ENCODE measurements at places on chromosomes 5 and 9.

- no peak for DNase-seq
These were observed 9.3 kb upstream of the ACSL6 start for GRCh38 chr5:132020568-132021339.

DNA sequence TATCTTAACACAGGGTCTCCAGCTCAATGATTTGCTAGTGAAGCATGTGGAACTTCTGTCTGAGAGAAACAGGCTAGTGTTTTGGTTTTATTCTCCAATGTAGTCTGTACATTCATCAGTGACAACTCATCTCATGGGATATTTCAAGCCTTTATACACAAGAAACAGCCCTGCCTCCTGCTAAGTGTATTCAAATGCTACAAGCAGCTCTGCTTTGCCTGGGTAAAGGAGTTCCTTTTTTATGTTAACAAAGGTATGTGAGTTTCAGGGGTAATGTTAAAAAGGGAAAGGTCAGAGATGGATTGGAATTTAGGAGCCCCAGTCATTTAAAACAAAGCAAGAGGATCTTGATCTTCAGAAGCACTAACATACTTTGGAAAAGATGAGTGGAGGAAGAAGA is 498.7 kb downstream of the ISL1 start:
- DNase-seq: no peak

DNA sequence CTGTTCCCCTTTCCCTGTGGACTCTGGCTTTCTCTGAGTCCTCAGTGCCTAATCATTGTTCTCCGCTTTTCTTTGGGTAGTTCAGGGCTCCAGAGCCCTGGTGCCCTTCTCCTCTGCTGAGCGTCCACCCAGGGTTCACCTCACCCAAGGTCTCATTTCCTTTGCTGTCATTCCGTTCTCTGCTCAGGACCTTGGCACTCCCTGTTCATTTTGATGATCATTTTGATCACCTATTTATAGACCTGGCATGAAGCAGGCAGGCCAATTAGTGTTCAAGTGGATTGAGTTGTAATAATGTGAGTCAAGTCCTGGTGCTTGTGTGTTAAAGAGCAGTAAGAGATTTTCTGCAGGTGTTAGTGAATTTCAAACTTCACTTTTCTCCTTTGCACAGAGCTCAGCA is 3.6 kb downstream of the TRIO start:
- DNase-seq: no peak

GRCh38 chr5:98608052-98608451 is 165.4 kb upstream of the RGMB start:
- DNase-seq: no peak

- DNase-seq: no peak
These were observed 15.3 kb downstream of the MYMK start for GRCh38 chr9:133509179-133510083.

GRCh38 chr5:149471406-149472183 is 79.6 kb downstream of the CSNK1A1 start:
- no peak for DNase-seq

GRCh38 chr9:90307891-90308290 is 334.7 kb downstream of the DIRAS2 start:
- DNase-seq: no peak

DNA sequence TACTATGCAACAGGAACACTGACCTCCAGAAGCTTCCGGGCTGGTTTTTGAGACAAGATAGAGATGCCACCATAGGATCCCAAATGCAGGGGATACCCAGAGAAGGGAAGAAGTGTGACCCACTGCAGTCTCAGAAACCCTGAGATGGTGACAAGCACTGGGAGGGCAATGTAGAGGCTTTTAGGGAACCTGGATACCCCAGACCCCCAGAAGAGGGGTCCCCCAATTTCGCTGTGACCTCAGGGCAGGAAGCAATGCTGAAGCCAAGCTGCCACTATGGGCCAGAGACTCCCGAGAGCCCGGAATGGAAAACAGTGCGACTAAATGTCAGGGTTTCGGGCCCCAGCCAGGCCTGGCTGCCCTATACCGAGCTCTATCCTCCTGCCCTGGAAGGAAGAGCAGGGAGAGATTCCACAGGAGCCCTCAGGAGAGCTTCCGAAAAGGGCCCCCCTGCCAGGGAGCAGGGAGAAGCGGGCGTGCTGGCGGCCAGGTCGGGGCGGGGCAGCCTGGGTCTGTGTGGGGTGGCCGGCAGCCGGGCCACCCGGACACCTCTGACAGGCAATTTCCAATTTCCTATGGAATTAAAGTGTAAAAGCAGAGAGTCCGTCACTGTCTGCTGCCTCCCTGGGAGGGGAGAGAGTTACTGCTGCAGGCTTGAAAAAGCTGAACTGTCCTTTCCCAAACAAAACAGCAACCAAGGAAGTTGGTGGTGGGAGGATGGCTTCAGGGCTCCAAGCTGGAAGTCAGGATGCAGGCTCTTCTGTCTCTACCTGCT is 154.2 kb downstream of the FGF18 start:
- DNase-seq: no peak

- DNase-seq: no peak
These were observed 63.5 kb upstream of the MOCS2 start for GRCh38 chr5:53173083-53173482.

DNA sequence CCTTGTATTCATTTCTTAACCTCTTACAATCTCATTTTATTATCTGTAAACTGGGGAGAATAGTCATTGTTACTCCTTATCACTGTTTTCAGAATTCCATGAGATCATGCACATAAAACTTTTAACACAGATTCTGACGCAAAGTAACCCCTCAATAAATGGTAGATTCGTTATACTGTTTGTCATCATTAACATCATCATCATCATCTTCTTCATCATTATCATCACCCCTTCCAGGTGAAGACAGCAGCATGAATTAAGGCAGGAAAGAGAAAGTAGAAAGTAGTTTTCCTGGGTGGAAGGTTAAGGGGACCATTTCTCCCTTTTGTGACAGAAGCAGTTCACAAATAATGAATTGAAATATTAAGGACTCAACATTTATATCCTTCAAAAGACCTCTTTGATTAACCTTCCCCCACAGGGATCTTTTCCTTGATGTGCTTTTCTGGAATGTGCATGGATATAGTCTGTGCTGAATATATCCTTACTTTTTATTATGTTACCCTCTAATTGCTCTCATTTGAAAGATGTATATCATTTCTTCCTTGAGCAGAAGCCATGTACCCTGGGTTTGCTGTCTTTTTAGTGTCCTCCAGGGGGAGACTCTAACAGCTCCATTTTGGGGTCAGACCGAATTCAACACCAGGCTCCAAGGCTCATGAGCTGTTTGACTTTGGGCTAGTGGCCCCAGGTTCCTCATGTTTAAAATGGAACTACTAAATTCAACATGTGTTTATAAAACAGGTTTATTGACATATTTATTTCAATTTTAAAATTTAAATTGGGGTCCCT is 1029.9 kb upstream of the WWC1 start:
- DNase-seq: no peak

DNA sequence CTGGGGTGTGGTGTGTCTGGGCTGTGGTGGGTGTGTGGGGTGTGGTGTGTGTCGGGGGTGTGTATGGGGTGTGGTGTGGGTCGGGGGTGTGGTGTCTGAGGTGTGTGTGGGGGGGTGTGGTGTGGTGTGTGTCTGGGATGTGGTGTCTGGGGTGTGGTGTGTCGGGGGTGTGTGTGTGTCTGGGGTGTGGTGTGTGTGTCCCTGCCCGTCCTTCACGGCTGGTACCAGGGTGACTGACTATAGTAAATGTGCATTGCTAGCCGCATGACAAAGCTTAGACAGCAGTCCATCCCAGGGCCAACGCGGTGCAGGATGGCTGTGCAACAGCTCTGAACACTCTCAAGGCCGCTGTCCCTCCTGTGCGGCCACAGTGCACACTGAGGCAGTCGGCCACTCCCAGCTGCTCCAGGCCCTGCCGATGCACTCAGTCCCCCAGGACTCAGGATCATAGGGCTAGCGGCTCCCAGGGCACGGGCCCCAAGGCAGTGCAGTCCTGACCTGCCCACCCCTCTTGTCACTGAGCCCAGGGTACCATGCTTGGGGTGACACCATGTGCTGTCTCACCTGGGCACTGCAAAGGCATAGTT is 54.0 kb downstream of the SECISBP2 start:
- DNase-seq: peak; percentile 32

DNA sequence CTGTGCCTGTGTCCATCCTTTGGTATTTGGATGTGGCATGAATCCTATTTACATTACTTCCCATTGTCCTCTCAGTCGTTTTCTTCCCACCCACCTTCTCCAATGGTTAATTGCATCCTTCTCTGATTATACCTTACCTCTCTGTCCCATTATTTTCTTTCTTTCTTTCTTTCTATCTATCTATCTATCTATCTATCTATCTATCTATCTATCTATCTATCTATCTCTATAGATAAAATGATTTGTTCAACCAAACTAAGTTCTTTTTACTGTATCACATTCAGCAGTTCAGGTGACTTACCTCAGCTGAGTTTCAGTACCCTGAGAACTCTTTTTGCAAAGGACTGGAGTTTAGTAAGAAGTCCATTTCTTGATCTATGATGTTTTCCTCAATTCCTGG is 80.6 kb downstream of the RPS23 start:
- DNase-seq: no peak

GRCh38 chr9:95025213-95026147 is 292.0 kb downstream of the FANCC start:
- DNase-seq: no peak

DNA sequence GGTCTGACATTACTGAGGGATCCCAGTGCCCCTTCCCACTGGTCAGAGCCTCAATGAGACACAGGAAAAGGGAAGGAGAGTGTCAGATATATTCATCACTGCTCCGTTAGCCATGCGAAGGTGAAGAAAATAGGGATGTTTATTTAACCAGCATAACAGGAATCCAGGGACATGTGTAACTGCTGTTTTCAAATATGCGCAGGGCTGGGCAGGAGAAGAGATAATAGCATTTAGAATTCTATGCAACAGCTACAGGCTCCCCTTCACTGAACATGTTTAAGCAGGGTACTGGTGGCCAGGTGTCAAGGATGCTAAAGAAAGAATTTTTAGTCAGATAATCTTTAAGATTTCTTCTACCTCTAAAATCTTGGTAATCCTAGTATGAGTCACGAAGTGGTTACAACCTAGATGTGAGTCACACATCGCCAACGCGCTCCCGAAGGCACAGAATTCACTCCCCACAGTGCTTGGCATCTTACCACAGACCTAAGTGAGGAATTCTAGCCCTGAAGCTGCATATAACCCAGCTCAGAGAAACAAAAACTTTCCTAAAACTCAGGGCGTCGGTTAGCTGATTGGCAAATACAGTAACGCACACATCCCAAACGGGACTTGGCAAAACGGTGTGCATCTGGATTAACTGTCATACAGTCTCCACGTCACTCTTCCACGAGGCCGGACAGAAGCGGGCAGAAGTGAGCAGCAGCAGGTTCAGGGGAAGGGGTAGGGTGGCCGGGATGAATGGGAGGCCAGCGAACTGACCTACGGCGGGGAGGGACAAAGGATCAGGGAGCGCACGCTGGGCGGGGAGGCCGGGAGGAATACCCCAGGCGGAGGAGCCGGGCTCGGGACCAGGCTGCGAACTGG is 1.1 kb downstream of the CTNNAL1 start:
- peak; percentile 12 for DNase-seq

- DNase-seq: no peak
These were observed 84.0 kb downstream of the ERP44 start for GRCh38 chr9:100014846-100015245.

- DNase-seq: peak; percentile 4
These were observed at the start of gene APBA1 for GRCh38 chr9:69671879-69672595. Gene APBA1 (minus strand): TSS chr9:69672371.

- DNase-seq: no peak
These were observed 957.8 kb upstream of the CTNND2 start for GRCh38 chr5:12861886-12862654.

- no peak for DNase-seq
These were observed 3.6 kb upstream of the SHROOM1 start for GRCh38 chr5:132834057-132834456.

GRCh38 chr5:83071286-83072051 is 5.7 kb downstream of the TMEM167A start:
- DNase-seq: no peak

DNA sequence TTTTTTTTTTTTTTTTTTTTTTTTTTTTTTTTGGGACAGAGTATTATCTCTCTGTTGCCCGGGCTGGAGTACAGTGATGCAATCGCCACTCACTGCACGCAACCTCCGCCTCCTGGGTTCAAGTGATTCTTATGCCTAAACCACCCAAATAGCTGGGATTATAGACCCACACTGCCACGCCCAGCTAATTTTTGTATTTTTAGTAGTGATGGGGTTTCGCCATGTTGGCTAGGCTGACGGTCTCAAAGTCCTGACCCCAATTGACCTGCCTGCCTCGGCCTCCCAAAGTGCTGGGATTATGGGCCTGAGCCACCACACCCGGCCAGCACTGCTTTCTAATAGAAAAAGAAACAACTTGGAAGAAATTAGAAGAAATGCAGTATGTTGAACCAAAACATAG is 39.2 kb downstream of the TTC1 start:
- no peak for DNase-seq

- no peak for DNase-seq
These were observed 200.9 kb downstream of the AUH start for GRCh38 chr9:91160599-91161464.

DNA sequence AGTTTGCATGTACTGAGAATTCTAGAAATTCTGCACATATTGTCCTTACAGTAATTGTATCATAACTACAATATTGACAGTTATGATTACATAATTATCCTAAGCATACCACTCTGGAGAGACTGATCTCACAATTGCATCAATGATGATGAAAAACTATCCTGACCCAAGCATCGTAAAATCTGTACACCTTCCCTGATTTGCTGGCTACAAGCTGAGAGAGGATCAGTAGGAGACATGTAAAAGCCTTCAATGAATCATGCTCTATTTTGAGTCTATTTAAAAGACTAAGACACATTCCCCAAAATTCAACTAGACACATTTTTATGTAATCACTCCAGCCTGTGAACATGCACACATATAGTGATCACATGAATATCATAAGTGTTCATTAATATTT is 1833.8 kb downstream of the EFNA5 start:
- no peak for DNase-seq

- DNase-seq: no peak
These were observed 100.4 kb upstream of the CHD1 start for GRCh38 chr5:99029172-99029571.

DNA sequence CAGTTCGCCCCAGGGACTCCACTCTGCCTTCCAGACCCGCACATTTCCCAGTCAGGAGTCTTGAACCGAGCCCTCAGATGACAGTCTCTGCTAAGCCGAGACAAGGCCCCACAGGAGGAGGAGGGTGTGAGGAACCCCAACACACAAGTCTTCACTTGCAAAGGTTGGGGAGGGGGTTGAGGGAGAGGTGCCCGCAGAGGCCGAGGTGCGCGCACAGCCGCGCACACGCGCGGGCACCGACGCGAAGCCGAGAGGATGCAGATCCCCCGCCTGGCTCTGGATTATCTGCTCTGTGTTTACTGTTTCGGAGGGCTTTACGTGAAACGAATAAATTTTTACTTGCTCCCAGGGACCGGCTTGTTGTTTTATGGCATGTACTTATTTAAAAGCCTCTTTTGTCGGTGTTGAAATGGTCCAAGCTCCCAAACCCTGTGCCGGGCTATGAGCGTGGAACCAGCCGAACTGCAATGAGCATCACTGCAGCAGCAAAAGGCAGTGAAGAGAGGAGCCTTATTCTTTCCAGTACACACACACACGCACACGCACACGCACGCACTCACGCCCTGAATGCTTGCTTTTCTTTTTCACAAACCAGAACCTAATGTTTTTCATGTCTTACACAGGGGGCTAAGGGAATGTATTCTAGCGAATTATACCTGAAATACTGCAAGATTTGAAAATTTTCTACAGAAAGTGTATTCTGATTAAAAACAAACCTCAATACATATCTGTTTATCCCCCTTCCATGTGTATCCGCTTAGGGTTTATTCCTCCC is 297.7 kb downstream of the PARP8 start:
- DNase-seq: no peak
